ENCODE measurements at places on chromosomes 6 and 20.

DNA sequence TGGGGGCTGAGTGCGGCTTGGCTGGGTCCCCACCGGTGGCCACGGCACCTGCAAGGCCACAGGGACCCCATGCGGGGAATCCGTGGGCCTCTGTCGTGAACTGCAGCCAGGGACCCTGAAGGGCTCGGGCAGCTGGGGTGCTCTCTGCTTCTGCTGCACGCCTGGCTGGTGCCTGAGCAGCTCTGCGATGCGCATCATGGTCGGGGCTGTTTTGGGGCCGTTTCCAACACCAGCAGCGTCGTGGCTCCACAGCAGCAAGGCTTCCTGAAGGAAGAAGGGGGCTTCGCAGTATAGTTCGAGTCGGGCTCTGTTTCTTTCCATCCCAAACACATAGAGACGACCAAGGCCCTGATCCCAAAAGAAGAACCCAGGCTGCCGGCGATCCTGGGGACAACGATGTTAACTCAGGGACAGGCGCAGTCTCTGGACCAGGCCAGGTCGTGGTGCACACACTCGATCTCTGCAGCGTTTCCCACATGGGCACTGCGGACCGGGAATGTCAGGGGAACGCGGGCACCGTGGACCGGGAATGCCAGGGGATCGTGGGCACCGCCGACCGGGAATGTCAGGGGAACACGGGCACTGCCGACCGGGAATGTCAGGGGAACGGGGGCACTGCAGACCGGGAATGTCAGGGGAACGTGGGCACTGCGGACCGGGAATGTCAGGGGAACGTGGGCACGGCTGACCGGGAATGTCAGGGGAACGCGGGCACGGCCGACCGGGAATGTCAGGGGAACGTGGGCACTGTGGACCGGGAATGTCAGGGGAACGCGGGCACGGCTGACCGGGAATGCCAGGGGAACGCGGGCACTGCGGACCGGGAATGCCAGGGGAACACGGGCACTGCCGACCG is 36.8 kb upstream of the BHLHE23 start:
- DNase-seq = no peak

GRCh38 chr6:13319891-13320564 is 8.3 kb downstream of the TBC1D7 start:
- DNase-seq = no peak

GRCh38 chr6:12386816-12387215 is 96.7 kb downstream of the EDN1 start:
- no peak for DNase-seq

GRCh38 chr6:20811109-20811761 is 277.0 kb downstream of the CDKAL1 start:
- DNase-seq = no peak

- no peak for DNase-seq
Observed at GRCh38 chr20:11101243-11101642, 427.4 kb upstream of the JAG1 start.

DNA sequence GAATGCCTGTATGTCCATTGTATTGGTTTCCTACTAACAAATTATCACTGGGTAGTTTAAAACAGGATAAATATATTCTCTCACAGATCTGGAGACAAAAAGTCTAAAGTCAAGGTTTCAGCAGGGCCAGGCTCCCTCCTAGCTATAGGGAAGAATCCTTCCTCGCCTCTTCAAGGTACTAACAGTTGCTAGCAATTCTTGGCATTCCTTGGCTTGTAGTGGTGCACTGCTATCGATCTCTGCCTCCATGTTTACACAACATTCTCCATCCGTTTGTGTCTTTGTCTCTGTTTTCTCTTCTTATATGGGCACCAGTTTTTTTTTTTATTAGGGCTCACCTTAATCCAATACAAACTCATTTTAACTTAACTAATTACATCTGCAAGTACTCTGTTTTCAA is 48.9 kb downstream of the OR2B6 start:
- DNase-seq = no peak

DNA sequence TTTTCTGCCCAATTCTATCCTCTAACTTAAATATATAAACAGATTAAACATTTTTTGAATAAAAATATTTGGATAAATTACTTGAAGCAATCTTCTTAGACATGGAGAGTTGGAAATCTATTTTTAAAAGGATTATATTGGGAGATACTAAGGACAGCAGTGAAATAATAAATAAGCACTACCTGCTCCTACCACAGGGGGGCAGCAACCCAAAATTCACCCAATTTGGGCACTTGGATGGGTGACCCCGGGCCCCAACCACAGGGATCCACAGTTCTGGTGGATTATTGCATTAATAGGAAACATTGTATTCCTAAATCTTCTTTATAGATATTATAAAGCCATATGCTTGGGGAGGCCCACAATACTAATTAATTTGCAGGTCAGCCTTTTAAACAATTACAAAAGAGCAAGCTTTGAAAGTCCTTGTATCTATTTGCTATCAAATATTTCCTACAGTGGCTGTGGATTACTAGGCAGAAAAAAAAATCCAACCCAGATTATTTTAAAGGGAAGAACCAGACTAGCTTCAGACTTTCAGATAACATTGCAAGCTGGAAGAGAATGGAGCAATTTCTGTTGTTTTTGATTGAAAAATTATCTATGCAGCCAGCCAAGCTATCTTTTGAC is 66.4 kb upstream of the PDE10A start:
- DNase-seq = peak; percentile 27

DNA sequence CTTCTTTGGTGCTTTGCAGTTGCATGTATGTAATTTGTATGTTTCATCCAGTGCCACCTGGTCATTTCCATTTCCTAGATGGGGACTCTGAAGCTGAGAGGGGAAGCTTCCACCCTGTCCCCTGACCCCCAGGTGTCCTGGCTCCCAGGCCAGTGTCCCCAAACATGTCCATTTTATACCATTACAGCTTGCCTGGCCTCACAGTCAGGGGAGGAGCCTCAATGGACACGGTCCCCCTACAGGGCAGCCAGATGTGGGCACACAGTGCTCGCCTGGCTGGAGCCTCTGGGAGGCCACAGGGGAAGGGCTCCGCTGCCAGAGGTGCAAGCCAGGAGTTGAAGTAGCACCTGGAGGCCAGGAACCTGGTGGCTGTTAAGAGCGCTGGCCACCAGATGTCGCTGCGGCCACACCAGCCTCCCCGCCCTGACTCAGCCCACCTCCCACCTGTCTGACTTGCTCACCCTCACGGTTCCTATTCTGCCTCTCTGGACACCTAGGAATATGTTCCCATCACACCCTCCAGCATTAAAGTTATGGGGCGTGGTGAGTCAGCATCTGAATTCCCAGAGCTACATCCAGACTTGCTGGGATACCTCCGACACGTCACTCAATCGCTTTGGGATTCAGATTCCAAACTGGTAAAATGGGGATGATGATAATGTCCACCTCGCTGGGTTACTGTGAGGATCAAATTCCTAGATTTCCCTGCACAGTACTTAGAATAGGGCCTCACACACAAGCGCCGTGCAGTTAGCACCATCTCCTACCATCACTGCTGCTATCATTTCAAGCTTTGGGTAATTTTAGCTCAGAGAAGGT is 107.4 kb downstream of the SULF2 start:
- peak; percentile 69 for DNase-seq

DNA sequence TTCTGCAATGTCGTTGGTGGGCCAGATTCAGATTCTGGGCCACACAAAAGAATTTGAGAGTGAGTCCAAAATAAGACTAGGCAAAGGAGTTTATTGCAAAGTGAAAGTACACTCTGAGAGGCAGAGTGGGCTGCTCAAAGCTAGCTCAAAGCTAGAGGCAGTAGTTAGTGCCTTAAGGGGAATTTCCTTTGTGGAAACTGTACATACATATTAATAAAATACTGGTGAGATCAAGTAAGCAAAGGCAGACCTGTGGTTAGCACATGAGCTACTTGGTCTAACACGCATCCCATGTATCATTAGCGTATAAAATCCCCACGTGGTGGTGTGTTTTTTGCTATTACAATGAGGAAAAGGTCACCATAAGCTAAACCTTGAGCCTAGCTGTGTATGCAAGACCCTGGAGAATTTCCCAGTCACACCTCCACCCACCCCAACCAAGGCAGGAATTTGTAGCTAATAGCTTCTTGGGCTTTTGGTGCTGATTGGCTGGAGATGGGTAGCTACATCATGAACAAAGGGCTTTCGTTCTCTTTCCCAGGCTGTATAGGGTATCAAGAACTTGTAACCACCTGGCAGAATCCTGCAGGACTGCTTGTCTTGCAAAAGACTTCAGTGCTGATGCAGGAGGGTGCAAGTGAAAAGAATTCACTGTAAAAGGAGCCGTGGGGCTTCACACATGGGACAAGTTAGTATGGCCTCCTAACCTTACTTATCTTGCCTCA is 14.7 kb upstream of the TRIM26 start:
- DNase-seq = peak; percentile 40

- DNase-seq = no peak
Observed at GRCh38 chr6:4953440-4953839, 50.4 kb downstream of the RPP40 start.

DNA sequence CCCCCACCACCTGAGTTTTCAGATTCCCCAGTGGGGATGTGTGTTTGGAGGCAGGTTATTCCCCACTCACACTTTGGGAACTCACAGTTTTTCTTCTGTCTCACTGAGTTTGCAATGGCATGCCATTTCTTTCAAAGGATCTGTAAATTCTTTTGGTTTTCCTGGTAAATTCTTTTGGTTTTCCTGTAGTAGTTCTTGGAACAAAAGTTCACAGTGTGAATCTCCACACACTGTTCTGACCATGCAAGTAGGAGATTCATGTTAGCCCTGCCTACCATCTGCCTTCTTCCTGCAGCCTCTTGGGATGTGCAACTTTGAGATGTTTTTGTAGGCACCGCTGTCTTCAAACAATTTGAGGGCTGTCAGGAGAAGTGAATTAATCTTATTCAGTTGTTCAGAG is 165.6 kb upstream of the OGFRL1 start:
- no peak for DNase-seq

DNA sequence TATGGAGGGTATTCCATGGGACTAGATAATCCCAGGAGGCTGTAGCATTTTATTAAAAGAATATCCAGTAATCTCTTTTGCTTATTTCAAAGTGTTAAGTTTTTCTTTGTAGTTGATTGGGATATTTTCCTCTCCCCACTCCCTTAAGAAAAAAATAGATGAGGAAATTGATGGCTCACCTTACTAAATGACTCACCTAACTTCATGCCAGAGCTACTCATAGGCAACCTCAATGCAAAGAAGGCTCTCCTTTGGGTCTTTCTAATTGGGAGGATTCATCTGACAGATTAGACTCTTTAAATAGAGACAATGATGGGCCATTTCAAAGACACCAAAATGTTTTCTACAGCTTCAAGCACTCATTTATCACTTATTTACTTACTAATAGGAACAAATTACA is 528.5 kb upstream of the BTBD3 start:
- DNase-seq = no peak

GRCh38 chr20:22775671-22776139 is 191.3 kb upstream of the FOXA2 start:
- DNase-seq = no peak

DNA sequence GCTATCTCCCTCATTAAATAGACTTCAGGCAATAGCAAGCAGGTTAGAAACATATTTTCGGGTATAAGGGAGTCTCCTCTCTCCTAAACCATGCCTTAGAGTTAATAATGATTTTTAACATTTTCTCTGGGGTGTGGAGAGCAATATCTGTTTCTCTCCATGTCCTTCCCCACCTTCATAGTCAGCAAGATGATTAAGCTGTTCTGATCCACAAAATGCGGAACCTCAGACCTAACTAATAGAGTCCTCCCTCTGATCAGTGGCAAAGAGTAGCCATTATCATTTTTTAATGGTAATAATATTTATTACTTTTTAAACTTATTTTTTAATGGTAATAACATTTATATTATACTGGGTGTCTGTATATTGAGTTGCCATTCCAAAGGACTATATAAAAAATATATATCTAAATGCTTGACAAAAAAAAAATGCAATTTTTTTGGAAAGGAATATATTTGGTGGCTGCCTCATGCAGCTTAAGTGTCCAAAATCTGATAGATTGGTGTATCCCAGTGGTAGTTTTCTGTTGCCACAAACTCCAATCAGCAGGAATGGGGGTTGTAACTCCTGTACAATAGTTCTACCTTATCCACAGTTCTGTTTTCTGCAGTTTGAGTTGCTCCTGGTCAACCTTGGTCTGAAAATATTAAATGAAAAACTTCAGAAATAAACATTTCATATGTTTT is 14.0 kb upstream of the BTN3A2 start:
- DNase-seq = no peak

DNA sequence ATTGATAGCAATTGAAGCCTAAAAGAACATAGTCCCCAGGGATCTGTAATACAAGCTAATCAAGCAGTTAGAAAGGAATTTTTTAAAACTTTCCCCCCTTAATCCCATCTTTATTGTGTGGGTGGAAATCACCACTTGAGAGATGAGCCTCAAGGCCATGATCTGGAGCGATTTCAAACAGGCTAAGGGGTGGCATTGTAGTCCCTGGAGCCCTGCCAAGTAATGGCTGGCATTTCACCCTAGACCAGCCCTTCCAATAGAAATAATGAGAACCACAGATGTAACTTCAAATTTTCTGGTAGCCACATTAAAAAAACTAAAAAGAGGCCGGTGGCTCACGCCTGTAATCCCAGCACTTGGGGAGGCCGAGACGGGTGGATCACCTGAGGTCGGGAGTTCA is 46.9 kb downstream of the PRDM1 start:
- DNase-seq = no peak

GRCh38 chr6:111990214-111990613 is 63.7 kb upstream of the CCN6 start:
- DNase-seq = no peak

DNA sequence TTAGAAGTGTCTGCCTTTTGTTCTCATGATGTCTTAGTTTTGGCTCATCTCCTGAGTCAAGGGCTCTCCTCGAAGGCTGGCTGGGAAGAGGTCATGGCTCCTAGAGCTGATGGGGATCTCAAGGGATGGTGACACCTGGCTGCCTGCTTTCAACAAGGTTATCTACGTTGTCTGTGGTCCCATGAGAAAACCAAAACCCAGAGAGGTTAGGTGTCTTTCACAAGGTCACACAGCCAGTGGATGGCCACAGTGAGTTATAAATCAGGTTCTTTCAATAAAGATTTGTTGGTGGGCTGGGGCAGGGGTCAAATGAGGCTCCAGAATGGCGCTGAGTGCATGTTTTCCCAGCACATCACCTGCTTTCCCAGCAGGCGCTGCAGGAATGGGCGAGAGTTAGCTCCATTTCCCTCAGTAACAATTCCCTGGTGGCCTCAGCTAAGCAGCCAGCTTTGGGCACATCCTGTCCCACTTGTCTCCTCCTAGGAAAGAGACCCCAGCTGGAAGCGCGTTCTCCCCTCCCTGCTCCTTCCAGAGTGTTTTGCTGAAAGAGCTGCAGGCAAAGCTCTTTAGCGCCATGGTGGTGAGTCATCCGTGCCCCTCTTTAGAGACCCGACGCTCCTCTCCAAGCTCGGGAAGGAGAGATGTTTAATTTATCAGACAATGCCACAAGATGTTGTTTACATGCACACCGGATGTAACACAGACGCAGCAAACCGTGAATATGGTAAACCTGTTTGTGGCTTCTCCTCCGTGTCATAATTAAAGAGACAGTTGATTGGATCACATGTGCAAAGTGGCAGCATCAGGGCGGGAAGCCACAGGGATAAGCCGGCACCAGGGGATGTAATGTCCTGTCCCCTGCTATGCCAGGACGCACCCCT is 109.7 kb downstream of the LRFN2 start:
- no peak for DNase-seq
